ENCODE measurements at places on chromosomes 11 and 22.

- DNase-seq, result no peak
These were observed 15.9 kb upstream of the P2RY2 start for GRCh38 chr11:73201888-73202780.

GRCh38 chr11:129375751-129376657 is at the start of gene BARX2:
Gene BARX2, plus strand, starts transcription at chr11:129375848. Its CDS starts 188 bp downstream, at chr11:129376036.
- DNase-seq, result peak; percentile 13

GRCh38 chr11:15750535-15751308 is 605.6 kb downstream of the SOX6 start:
- DNase-seq, result no peak

- DNase-seq, result no peak
These were observed 90.9 kb downstream of the OSBP2 start for GRCh38 chr22:30785527-30785926.

GRCh38 chr22:39905687-39906086 is 4.8 kb downstream of the GRAP2 start:
- DNase-seq, result no peak

- DNase-seq, result no peak
These were observed 19.9 kb downstream of the CTNND1 start for GRCh38 chr11:57781529-57781943.

GRCh38 chr11:45847911-45848316 is 639 bp downstream of the CRY2 start:
- DNase-seq, result no peak

- no peak for DNase-seq
These were observed 14.0 kb downstream of the GRIK4 start for GRCh38 chr11:120525261-120526171.

GRCh38 chr11:2516276-2517015 is 71.6 kb downstream of the KCNQ1 start:
- no peak for DNase-seq

DNA sequence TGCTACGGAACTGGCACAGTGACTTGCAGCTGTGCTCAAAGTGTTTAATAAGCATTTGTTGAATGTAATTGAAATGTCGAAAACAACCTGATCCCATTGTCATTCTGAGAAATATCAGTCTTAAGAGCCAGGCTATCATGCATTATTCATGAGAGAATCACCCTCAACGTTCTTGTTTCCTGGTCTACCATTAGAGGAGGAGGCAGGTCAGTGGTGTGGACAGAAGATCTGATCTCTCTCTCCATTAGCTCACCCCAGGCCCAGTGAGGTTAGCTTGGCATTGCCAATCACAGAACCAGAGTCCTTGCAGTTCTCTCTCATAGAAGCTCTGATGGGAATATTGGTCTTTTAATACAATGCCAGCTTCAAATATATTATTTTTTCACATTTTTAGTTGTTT is 121.1 kb upstream of the SPON1 start:
- no peak for DNase-seq

DNA sequence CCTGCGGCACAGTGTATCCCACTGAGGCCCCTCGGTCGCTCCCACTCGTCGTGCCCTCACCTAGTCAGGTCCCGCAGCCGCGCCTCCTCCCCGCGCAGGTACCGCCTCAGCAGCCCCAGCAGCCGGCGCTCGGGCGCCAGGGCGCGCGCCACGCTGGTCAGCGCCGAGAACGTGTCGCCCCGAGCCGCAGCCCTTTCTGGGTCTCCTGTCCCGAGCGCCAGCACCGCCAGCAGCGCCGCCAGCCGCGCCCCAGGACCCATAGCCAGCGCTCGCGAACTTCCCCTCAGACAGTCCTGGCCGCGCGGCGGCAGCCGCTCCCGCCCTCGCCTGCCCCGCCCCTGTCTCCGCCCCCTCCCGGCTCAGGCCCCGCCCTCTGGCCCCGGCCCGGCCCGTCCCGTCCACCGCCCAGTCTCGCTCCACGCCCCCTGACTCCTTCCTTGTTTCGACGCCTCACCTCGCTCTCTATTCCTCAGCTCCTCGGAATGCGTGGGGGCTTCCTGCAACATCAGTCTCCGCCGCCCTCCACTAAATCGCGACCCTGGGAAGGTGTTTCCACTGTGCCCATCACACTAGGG is at the start of gene P4HA3:
Gene P4HA3, minus strand, starts transcription at position 289 of the 575 bp plus-strand sequence. Its CDS starts 29 bp downstream, at position 260.
- DNase-seq, result no peak

- DNase-seq, result no peak
These were observed 9.6 kb upstream of the SYT8 start for GRCh38 chr11:1825039-1825740.
